ENCODE measurements at places on chromosomes 2 and 18.

DNA sequence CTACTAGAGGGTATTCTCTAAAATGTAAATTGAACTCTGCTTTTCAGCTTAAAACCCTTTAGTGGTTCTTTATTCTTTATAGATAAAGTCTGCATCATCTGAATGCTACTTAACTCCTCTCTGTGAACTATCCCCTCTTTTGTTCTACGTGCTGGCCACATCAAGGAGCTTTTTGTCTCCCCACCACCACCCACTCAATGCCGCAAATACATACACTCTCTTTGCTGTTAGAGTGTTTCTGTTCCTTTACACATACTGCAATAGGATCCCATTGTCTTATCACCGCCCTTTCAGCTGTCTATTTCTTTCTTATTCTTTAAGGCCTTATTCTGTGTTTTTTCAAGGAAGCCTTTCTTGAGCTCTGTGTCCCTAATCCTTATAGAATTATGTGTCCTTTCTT is 83.3 kb downstream of the EML4 start:
- no peak for DNase-seq

DNA sequence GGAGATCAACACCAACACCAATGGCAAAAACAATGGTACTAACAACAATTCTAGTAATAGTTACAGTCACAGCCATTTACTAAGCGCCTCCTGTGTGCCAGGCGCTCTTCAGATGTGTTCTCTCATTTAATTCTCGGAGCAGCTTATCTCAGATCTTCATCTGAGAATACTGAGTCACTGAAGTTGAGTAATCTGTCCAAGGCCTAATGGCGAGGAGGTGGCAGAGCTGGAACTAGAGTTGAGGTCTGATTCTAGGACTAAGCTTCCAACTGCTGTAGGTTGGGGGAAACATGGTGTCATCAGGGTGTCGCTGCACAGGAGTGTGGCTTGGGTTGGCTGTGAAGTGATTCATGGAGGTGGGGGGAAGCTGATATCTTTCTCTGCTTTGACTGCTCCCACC is 156.1 kb downstream of the DYSF start:
- peak; percentile 47 for DNase-seq

- no peak for DNase-seq
These were observed 191.4 kb upstream of the CHAC2 start for GRCh38 chr2:53576166-53576565.

GRCh38 chr2:23691106-23691470 is 235.8 kb downstream of the ATAD2B start:
- no peak for DNase-seq

DNA sequence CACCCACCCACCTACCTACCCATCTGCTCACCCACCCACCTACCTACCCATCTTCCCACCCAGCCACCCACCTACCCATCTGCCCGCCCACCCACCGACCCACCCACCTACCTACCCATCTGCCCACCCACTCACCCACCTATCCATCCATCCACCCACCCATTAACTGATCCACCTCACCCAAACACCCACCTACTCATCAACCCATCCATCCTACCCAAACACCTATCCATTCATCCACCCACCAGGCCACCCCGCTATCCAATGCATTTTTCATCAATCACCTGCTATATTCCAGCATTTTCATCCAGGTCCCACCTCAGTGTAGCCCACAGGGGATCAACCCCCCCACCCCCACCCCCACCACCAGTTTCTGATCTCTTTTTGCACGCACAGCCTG is 121.8 kb downstream of the GLI2 start:
- no peak for DNase-seq

DNA sequence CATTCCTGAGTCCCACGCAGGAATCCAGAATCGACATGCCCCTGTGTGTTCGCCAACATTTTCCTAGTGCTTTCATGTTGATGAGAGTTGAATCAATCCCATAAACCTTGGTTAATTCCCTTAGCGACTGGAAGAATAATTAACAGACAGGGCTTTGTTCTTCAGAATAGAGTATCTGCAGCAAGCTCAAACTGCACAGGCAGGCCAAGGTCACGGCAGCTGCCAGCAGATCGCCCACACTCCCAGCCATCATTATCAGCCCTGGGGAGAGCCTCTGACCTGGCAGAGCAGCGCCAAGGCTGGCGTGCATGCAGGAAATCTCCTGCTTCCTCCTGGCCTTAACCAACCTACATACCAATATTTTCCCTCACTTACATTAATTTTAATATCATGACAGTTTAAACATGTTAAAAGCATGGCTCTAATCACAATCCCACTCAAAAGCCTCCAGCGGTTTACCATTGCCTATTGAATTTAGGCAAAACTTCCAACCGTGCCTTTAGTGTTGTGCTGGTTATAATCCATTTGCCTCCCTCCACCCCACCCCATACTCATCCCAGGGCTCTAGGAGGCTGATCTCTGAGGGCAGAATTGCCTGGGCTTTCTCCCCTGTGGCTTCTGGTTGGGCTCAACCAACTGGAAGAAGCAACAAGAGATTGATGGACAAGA is 46.8 kb upstream of the NCK2 start:
- no peak for DNase-seq

DNA sequence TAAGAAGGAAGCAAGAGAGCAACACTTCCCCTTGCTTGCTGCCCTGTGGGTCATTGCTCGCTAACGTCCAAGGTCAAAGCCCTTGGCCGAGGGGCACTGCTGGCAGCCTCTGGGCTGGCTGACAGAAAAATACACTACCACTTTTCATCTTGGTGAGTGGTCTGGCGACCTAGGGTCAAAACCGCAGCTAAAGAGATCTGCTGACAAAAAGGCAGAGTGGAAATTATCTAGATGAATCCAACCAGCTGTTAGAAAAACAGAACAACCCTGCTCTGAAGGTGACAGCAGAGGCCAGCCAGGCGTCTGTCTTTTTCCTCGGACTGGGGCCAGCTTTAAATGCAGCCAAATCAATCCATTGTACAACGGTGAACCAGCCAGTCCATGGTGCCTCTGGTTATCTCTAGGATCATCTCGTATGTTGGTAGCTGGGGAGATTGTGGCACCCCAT is 92.6 kb downstream of the CD8B2 start:
- no peak for DNase-seq

DNA sequence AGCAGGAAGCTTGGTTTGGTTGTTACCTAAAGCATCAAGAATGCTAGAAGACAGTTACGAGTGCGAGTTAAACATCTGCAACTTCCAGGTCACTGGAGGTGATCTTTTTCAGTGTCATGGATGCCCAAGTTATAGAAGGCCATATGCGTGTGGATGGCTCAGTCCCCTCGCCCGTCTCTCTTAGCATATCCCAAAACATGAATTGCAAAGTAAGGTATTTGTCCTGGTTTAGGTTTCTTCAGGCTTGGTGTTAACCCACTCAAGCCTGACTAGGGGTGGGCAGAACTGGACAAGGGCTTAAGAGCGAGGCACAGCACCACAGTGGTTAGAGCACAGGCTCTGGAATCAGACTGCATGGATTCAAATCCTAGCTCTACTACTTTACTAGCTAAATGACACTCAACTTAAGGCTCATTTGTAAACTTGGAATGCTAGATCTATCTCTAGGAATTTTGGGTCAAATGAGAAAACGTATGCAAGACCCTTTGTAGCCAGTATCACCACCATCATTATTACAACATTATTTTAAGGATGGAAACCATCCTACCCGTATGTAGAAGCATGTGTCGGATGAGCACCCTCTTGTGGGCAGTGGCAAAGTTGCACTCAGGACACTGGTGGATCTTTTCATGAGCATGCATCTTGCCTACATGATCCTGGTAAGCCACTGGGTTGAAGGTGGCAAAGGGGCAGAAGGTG is 11.2 kb downstream of the ZNF142 start:
- peak; percentile 56 for DNase-seq

DNA sequence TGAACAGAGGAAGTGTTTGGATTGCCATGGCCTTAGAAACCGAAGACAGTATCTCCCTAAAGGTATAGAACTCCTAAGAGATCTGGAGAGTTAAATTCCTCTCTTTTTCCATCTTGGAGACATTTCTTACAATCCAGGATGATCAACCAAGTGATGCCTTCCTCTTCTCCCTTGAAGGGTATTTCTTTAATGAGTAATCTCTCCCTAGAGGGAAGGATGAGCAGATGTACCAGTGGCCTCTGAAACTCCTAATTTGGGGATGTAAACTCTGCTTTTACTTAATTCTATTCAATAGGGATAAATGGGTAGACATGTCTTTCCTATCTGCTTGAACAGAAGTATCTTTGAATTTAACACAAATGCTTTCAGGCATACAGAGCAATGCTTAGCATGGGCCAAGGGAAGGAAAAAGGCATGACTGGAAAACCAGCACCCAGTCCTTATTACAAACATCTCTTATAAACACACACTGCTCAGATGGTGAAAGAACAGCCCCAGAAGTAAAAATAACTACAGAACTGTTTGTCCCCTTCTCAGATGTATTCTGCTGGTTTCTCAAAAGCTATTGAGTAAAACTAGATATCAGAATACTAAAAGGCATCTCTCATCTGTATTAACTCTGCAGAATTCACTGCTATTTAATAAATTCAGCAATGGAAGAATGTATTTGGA is 4.7 kb upstream of the THNSL2 start:
- no peak for DNase-seq

GRCh38 chr2:69223759-69224511 is 163.1 kb downstream of the GFPT1 start:
- DNase-seq: no peak

DNA sequence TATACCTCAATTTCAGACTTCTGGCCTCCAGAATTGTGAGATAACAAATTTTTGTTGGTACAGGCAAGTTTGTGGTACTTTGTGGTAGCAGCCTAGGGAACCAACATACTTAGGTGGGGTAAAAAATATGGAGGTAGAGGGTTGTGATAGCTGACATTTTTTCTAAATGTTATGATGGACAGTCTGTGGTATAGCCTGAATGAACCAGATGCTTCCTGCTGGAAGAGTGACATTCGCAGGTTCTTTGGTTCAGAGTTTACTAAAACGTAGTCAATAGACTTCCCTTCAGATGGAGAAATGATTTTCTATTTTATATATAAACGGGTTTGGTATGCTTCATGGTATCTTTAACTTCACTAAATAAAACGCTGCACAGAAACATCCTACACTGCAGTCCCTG is 42.8 kb downstream of the PMAIP1 start:
- DNase-seq: no peak

GRCh38 chr2:37769551-37769950 is 98.1 kb upstream of the CDC42EP3 start:
- DNase-seq: no peak

- no peak for DNase-seq
These were observed 44.2 kb upstream of the HS6ST1 start for GRCh38 chr2:128362889-128363228.

DNA sequence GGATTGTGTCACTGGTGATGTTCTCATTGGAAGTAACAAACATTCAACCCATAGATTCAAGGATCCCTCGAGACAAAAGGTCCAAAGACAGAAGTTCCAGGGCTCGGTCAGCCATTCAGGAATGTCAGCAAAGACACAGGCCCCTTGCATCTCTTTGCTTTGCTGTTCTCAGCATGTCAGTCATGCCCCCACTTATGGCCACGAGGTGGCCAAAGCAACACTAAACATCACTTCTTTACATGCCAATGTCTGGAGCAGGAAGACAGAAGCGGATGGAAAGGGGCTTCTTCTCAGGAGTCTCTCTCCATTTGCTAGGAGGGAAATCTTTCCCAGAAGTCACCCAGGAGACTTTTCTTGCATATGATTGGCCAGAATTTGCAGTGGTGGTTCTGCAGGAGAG is 191.6 kb upstream of the SP5 start:
- DNase-seq: no peak

DNA sequence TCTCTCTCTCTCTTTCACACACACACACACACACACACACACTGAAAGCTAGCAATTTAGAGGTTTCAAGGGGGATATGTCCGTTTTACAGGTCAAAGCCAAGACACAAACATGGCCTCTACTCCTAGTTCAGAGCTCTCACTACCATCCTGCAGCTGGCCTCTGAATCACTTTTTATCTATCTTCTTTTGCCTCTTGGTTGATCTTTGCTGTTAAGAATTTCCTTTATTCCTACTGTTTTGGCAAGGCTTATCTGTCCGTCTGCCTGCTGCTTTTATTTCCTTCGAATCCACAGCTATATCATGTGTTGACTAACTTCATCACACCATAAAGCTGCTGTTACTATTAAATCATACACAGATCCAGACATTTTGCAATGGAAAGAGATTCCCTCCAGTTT is 543.0 kb downstream of the PLCL1 start:
- DNase-seq: no peak

GRCh38 chr2:151374436-151374835 is 17.0 kb downstream of the TNFAIP6 start:
- DNase-seq: no peak

DNA sequence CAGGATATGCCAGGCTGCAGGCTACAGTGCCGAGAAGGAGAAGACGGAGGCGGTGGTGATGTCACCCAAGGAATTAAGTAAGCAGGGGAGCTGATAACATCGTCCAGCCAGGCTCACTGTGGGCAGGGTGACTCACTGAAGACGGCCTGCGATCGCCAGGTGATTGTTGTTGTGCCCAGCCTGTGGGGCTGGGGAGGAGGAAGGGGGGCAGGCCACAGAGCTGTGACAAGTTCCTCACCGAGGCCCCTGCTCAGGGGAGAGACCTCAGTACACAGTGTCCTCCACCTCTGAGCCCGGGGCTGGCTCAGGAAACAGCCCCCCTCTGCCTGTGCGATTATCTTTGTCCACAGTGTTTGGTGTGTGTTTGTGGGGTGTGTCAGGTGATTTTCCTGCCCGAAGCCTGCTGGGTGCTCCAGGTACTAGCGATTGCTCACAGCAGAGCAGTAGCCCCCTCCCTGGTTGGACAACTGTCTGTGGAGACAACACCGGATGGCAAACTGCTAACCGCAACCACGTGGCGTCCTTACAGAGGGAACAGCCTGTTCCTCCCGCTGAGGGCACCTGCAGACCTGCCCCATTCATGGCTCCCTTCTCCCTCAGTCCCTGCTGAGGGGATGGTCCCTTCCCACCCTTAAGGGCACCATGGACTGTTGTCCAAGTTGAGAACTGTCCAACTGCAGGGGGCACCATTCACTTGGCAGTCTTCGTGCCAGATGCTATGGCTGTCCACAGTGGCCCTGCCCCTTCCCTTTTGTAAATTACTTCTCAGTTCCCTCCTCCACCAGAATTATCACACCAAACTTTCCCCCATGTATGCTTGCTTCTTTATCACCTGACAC is 95.1 kb downstream of the ZFP36L2 start:
- DNase-seq: peak; percentile 84

GRCh38 chr18:68447286-68447685 is 267.6 kb downstream of the TMX3 start:
- DNase-seq: no peak

DNA sequence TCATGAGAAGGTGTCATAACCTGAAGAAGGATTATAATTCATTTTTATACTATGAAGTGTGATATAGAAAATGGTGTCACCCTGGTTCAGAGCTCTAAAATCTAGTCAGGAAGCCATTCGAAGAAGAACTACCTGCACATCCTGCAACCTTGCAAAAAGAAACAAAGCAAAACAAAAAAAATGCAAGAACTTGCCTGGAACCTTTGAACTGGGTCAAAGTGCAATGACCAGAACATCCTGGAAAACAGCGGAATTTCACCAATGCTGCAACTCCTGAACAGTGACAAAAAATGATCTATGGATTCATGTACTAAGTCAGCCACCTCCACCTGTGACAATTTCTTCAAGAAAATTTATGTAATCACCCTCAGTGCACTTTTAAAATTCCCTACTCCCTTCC is 1083.3 kb upstream of the GYPC start:
- no peak for DNase-seq

Data from hematopoietic multipotent progenitor cell treated with erythropoietin and hydrocortisone succinate and interleukin-3 and kit ligand, for 17 days (in vitro differentiated cells).